ENCODE measurements at places on chromosomes 7 and 10.

GRCh38 chr10:77284797-77285196 is 352.8 kb downstream of the KCNMA1 start:
- DNase-seq = no peak

- DNase-seq = no peak
These were observed 101.7 kb downstream of the BMS1 start for GRCh38 chr10:42883993-42884983.

DNA sequence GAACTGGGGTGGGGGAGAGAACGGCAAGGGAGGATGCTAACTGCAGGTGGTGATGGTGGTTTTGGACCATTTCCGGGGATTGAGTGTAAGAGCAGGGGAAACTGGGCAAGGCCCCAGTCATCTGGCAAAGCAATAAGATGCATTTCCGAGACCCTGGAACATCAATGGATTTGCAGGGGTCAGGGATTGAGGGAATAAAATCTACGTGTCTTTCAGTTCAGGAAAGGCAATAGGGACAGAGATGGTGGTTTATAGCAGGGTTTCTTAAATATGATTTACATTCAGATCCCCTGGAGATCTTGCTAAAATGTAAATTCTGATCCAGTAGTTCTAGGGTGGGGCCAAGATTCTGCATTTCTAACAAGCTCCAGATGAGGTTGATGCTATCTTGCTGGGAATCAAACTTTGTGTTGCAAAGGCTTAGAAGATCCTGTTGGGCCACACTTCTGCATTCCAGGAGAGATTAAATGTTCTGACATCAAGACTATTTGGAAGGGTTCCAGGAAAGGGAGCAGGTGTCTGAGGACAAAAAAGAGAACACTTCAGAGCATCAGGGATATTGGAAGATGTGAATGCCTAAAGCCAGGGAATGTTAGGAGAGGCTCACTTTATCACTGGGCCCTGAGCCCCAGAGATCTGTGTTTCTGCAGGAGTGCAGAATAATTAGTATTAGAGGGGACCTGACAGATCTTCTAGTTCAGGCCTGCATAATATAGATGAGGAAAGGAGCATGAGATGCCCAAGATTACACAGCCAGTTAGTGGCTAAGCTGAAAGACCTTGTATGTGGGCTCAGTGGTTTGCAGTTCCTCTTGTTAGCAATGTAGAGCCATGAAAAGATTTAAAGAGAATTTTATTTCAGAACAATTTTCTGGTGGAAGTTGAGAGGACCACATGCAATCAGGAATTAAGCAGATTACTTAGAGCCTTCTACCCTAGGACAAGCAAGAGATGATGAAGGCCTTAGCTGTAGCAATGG is 32.4 kb downstream of the BLNK start:
- DNase-seq = no peak

DNA sequence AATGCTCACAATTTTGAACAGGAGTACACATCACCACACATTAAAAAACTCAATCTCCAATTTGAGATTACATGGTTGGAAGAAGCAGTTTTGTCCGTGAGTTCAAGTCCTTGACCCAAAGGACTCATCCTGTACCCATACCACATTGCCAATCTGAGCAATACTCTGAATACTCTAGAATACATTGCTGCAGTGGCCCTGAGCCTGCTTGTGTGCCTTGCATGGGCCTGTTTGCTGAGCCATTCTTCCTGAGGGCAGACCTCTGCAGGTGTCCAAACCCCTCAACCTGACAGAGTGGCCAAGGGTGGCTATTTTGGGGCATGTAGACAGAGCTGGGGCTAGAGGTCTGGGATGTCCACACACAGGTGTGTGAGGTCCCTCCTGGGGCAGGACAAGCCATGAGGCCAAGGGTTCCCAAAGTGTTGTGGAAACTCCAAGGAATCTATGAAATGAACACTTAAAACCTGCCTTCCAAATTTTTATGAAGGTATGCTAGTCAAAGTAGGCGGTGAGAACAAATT is 15.5 kb downstream of the AGMO start:
- DNase-seq = no peak

DNA sequence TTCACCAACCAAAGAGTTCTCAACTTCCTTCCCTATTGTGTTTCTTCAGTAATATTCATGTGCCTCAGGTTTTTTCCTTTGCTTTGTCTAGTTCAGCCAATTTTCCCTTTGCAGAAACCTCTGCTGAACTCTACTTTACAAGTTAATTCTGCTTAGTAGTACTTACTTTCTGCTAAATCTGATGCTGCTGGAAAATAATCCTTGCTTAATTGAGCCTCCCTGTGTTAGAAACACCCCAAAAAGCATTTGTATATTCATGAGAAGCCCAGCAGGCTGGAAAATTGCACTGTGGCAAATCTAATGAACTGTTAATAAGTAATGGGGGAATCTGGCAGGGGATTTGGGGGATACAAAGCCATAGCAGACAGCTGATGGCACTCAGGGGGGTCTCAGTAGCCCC is 78.5 kb downstream of the CDCA7L start:
- DNase-seq = no peak

DNA sequence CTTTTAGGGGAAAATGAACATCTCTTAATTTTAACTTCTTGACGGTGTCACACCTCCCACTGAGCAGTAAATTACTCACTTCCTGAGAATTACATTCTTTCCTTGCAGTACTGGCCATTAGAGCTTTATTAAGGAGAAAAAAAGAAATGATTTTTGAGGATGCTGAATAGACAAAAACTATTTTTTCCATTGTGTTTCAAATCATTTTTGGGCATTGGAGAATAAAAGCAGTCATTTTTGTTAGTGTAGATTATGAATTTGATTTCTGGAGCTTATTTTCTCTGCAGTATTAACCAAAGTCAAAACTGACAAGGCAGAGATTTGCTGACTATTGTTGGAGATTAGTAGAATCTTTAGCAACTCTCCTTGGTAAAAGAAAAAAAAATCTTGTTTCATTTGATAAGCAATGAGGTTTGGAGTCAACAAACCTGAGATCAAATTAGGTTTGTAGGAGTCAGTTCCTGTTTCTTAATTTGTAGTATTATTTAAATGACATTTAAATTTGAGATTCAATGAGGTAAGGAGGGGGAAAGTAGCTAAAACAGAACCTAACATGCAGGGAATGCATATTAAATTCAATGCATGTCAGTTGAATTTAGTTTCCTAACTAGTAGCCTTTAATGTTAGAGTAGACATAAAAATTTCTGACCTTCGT is 70.6 kb downstream of the AP3M1 start:
- no peak for DNase-seq

- DNase-seq = no peak
These were observed 50.9 kb downstream of the DOCK1 start for GRCh38 chr10:126955934-126956711.

- DNase-seq = no peak
These were observed 1.9 kb downstream of the DGKI start for GRCh38 chr7:137844677-137845425.

DNA sequence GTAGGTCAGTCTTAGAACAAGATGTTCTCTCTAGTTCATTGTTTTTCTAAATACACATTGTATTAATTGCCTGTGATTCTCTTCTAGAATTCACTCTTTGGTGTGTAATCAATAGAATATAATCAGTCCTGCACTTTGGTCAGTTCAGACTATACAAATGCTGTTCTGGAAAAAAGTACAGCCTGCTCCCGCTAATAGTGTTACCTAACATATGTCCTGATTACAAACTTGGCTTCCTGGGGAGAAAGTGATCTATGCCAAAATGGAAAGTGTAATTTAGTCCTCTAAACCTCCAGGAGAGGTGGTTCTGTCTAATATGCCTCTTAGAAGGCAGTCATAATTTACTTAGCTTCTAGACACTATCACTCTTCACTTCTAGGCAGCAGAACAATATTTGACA is 215.5 kb downstream of the SEMA3D start:
- no peak for DNase-seq

- DNase-seq = no peak
These were observed 141.1 kb upstream of the ASAH2 start for GRCh38 chr10:50392426-50392825.

DNA sequence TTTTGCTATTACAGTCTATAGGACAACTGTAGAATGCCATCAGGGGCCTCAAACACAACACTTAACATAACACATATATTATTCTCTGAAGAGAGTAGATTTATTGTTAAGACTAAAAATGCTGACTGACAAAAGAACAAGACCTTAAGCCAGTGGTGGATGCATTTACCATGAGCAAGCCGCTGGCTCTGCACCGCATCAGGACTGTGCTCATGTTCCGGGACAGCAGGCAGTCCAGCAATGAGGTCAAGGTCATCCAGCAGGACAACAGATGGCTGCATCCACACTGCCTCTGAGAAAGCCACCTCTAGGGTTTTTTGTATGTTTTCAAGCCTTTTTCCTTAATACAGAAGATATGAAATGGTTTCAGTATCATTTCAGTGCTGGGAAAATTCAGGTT is 23.8 kb downstream of the PEX1 start:
- no peak for DNase-seq

DNA sequence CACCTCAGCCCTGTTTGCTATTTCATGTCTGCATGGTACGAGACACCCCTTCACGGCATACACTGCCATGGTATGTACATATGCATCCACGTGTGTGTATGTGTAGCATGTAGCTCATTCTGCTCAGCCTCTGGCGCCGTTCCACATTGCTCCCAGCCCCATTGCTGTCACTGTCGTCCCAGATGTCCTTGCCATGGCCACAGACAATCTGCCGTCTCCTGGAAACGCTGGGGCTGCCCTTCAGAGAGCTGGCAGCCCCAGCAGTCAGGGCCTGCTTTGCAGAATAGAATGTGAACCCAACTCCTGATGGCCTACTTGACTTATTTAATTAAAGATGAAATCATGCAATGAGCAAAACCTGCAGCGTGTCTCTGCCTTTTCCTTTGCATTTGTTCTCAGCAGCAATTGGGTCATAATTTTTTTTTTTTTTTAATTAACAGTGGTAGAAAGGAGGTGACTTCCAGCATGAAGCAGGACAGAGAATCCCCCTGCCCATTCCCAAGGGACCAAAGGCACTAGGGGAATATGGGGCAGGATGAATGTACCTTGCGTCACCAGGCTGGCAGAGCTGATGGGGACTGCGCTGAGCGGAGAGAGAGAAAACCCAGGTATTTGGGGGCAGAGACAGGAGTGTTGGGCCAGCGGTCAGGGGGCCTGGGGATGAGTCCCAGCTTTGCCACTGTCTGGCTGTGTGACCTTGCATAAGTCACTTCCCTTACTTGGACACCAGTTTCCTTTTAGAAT is 49.2 kb downstream of the CHST3 start:
- DNase-seq = no peak

All from stimulated activated CD4-positive, alpha-beta T cell treated with anti-CD3 and anti-CD28 coated beads, TNF-alpha, amount 100 ng/mL, for 1 hour (primary cell).